Left ventricle myocardium superior (tissue), 1 donor: ENCODE measurements at places on chromosomes 1 and 21.

- DNase-seq: no peak
These were observed 188.6 kb downstream of the FCRL5 start for GRCh38 chr1:157363660-157364140.

DNA sequence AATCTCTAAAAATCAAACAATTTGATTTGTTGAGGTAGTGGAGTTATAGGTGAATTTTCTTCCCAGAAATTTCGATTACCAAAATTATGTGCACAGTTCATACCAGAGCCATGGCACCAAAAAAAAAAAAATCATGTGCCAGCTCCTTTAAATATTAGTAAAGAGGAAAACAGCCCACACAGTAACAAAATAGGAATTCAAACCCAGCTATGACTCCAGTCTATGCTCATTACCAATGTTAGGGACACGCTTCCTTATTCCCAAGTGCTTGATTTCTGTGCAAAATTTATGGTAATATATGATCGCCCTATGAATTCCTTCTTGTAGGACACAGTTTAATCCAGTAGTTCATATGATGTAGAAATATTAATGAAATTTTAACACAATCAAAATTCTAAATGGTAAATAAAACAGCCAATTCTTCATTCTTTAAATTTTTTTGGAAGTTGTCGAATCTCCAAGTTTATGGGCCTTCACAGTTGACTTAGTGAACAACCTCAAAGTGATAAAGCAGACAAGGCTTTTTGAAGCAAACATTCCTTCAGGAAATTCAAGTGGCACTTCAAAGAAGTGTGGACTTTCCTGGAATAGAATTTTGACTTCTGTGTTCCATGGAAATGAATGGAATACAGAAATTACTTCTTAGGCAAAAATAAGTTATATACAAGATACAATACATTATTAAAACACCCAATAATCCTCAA is 1.9 kb downstream of the TOR1AIP2 start:
- no peak for DNase-seq

- DNase-seq: no peak
These were observed 132.6 kb downstream of the DHRS3 start for GRCh38 chr1:12485231-12486058.

GRCh38 chr1:6935361-6935883 is 150.2 kb downstream of the CAMTA1 start:
- DNase-seq: no peak

GRCh38 chr1:48859456-48859855 is 82.8 kb upstream of the BEND5 start:
- no peak for DNase-seq

DNA sequence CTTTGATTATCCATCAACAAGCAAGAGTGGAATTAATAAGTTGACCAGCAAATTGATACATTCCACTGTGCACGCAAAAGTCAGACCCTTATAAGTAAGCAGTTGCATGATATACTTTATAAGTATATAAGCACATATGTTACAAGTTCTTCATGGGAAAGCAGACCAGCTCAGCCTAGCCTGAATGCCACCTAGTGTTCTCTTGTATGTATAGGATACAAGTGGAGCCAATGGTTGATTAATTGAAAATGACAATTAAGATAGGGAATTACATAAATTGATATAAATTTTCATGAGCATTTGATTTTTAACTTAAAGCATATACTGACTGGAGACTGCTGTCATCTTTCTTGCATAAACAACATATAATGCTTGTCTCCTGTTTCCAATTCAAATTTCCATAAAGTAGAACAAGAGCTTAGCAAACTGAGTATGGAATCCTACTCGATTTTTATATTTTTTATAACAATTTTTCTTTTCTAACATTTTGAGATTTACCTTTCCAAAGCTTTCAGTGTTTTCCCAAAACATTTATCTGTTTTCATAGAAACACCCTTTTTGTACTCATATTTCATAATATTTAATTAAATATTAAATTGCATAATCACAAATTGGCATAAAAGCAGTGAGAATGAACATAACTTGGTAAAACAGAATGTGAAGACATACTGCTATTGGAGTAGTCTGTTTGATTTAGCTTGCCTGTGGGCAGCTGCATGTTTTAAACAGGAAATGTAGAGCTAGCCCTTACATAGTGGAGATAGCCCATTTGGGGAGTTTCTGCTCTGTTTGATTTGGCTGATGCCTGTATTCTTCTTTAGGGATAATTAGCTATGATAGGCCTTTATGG is 62.8 kb downstream of the MAGI3 start:
- no peak for DNase-seq

GRCh38 chr1:97350241-97350640 is 570.6 kb downstream of the DPYD start:
- no peak for DNase-seq

DNA sequence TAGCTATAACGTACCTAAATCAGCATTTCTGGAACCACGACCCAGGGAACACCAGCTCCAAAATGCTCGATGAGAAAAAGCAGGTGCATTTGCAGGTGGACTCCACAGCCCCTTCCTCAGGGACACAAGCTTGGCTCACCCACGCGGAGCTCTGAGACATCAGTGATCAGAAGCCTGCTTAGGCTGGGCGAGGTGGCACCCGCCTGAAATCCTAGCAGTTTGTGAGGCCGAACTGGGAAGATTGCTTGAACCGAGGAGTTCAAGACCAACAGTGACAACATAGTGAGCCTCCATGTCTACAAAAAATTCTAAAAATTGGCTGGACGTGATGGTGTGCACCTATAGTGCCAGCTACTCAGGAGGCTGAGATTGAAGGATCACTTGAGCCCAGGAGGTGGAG is 2.5 kb upstream of the TSPEAR start:
- no peak for DNase-seq

DNA sequence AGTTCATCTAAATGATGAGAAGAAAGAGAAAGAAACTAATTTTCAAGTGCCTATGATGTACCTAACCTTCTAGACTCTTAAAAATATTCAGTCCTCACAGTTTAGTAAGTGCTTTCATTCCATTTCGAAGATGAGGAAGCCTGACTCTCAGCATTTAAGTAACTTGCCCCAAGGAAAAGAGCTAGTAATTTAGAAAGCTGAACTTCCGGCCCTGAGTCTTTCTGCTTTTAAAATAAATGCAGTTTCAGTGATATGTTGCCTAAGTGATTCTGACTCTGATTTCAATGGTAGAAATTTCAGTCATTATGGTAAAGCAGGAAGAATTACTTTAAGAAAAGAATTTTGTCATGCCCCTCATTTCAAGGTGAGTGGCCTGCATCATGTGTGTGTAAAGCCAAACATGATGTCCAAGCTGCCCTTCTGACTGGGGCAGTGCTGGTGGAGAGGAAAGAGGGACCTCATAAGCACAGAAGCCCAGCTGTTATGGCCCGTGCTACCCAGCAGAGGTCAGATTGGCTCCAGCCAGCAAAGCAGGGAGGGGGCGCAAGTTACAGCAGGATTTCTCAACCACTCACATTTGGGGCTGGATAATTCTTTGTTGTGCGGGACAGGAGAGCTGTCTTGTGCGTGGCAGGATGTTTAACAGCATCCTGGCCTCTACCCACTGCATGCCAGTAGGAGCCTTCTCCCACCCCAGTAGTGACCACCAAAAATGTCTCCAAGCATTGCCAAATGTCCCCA is 10.7 kb downstream of the ATP1A4 start:
- DNase-seq: no peak

DNA sequence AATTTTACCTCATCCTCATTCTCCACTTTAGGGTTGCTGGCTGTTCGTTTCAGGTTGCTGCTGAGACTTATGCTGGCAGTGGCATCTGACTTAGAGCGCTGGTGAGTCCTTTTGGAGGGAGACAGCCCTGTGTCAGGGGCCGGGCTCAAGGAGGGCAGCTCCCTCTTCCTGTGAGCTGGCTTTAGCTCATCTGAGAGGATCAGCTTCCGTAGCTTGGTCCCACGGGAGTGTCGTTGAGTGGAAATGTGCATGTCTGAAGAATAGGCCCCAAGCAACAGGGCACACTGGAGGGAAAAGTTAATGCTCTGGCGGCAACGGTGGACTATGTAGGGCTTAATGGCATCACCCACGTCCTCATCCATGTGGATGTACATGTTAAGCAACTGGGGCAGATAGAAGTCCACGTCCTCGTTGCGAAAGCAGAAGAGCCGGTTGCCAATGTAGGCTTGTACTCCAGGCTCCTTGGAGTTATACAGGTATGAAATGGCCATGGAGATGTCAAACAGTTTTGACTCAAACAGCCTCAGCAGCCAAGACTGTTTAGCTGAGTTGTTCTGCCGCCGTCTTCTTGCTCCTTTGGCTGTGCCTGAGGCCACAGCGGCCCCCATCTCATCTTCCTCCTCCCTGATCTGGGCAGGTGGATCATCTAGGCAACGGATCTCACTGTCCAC is 11.5 kb downstream of the PI4KB start:
- DNase-seq: no peak

GRCh38 chr1:82390627-82391026 is 589.9 kb downstream of the ADGRL2 start:
- no peak for DNase-seq

- DNase-seq: no peak
These were observed 2.8 kb upstream of the EFHD2 start for GRCh38 chr1:15406614-15407559.

- DNase-seq: no peak
These were observed 94.7 kb upstream of the NRIP1 start for GRCh38 chr21:15159382-15160020.

DNA sequence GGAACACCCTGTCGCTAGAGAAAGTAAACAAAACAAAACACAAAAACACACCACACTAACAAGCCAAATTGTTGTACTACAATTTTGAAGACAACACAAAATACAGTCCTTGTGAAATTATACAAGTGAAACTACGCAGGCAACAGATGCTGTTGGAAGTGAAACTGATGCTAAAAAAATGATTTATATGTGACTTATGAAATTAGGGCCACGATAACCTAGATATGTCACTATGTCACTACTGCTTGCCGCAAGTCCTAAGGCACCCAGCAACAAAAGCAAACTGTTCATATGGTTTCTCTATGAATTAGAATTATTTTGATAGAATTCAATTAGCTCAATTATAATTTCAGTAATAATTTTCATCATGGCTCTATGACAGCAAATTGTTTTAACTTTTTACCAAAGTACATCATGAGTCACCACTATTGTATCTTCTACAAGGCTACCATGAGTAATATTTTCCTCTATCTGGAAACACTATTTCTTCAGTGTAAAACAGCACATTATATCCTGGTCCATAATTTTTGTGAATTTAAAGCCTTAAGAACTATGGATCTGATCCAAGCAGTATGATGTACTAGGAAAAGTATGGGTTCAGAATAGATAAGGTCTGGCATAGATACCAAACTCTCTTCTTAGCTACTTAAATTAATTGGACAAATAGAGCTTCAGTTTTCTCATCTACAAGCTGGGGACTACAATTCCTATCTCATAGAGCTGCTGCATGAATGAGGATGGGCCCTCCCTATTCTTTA is 216.3 kb downstream of the COL11A1 start:
- no peak for DNase-seq

DNA sequence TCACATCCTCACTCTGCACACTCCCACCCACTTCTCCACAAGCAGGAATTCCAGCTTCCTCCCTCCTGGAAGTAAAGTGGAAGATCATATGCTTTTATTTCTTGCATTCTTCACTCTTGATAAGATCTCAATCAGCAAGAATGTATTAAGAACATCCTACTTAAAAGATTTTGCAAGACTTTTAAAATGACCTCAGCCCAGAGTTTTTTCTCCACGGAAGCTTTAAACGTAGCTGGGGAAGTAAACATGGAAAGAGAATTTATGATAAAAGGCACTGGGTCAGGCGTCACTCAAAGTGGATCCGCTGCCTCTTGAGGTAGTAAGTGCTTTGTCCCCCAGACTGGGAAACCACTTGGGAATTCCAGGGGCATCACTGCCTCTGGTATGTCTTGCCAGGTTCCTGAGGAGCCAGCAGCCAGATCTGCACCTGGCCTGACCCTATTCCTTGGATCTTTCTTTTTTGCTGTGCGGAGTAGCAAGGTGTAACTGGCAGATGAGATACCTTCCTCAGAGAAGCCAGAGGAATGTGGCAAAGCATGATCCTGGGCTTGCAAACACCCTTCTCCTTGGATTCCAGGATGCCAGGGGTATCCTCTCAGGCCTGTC is 33.9 kb downstream of the CDK18 start:
- DNase-seq: no peak

DNA sequence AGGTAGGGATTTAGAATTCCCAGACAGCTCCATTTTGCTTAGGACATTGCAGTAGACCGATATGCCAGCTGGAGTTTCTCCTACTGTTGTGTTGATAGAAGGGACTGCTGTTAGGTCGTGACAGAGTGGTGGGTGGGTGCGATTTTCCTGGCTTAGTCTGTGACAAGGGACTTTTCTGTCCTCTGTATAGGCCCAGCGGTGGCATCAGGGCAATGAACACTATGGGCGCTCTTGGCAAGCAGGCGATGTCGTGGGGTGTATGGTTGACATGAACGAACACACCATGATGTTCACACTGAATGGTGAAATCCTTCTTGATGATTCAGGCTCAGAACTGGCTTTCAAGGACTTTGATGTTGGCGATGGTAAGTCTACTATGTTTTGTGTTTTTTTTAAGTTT is 321.8 kb downstream of the ZP4 start:
- no peak for DNase-seq

- DNase-seq: no peak
These were observed 153.3 kb downstream of the ZP4 start for GRCh38 chr1:237737448-237737847.
